GM04503 (cell line): ENCODE measurements at places on chromosomes 1 and 21.

GRCh38 chr1:110750562-110750961 lies 75.8 kb upstream of the KCNA3 start:
- DNase-seq = no peak

- DNase-seq = no peak
Observed at GRCh38 chr1:73611681-73612080, 586.3 kb downstream of the LRRIQ3 start.

GRCh38 chr1:55367273-55367672 lies 152.1 kb upstream of the USP24 start:
- no peak for DNase-seq

GRCh38 chr1:6343506-6344405 lies 49.8 kb downstream of the ACOT7 start:
- DNase-seq = peak; percentile 37

GRCh38 chr21:34189506-34189905 lies 116.1 kb downstream of the MRPS6 start:
- no peak for DNase-seq

GRCh38 chr1:189623336-189623735 lies 854.3 kb downstream of the BRINP3 start:
- DNase-seq = no peak

DNA sequence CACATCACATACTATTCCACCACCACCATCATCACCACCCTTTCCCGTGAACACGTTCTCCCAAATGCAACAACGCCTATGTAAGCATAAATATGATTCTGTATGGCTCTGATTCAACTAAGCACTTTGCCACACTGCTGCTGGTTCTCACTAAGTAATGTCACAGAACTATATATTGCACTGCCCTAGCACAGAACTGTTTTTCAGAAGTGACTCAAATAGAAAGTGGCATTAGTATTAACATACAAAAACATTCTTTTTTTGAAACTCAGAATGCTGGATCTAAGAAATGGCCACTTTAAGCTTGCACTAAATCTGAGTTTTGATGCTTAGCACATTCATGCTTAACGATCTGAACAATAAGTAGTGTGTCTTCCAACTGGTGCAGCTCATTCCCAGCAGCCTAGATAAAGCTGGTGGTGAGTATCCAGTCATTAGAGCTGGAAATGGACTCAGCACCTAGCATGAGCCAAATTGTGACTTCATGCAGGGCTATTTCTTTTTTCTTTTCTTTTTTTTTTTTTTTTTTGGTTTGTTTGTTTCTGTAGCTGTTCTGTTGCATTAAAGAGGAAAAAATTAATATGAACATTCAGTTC lies 46.2 kb upstream of the ZC3H11B start:
- DNase-seq = no peak

DNA sequence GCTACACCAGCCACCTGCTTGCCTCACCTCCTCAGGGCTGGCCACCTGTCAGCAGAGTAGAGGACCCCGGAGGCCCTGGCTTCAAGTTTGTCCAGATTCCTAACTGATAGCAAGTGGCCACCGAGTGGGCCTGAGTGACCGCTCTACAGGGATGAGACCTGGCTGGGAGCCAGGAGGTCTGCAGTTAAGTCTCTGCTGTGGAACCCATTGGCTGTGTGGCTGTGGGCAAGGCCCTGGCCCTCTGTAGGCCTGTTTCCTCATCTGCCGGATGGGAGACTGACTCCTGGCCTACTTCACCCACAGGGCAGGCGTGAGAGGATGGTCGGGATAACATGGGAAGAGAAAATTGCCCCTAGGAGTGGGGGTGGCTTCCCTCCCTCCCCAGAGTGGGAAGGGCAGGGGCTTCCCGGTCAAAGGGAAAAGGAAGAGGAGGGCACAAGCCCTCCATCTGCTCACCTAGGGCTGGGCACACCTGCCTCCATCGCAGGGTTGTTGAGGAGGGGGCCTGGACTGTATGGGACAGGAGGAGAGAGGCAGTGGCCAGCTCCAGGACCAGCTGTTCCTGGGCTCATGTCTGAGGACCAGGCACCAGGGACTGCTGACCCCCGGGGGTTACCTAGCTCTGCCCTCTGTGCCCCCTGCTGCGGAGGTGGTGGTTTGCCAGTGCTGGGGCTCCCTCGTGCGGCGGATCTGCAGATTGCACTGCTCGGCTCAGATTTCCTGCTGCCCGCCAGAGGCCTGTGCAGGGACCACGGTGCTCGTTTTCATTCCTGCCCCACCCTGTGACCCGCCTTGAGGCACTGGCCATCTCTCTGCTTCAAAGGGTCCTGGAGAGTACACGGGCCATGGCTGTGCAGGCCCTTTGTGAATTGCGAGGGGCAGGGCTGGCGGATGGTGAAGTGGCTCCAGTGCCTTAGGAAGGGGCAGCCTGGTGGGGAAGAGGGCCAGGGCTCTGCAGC lies 9.1 kb upstream of the MTFR1L start:
- DNase-seq = no peak

DNA sequence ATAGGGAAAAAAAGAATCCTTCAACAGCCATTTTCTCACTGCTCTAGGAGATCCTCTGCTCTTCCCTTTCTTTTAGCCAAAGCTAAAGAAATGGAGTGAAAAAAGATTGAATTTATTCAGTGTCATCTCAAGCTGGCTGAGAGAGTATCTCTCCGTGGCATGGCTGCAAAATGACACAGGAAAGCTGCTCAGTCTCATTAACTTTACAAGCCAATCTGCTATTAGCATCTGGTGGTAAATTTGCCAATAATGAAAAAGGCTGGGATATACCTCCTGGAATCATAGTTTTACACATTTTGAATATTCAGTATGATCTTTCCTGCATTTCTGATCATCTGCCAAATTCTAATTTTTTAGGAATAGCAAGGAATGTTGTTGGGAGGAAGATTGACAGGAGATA lies 176.8 kb upstream of the CHRM3 start:
- DNase-seq = no peak

GRCh38 chr1:102691592-102692090 lies 416.7 kb downstream of the COL11A1 start:
- no peak for DNase-seq

DNA sequence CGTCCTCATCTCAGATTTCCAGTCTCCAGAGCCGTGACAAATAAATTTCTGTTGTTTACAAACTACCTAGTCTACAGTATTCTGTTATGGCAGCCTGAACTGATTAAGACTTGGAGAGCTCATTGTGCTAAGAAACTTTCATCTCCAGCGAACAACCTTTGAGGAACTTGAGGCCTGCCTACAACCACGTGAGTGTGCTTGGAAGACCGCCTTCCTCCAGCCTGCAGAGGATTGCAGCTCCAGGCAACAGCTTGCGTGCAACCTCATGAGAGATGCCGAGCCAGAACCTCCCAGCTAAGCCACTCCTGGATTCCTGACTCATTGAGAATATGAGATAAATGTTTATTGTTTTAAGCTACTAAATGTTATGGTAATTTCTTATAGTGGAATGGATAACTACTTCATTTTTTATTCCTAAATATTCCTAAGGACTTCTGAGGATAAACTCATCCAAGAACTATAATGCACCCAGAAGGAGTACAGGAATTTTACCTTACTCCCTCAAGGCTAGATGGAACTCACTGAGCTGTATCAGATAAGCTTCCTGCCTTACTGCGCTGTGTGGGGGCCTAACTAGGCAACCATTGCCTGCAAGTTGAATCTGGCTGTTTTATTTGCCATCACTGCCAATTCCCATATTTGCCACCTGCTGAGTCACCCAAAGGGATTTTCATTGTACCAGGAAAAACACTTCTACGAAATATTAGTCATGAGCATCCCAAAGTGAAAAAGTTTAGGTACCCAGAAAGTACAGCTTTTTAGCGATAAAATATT lies 17.6 kb downstream of the FAM177B start:
- peak; percentile 90 for DNase-seq

GRCh38 chr1:215477632-215478031 lies 89.5 kb upstream of the KCTD3 start:
- DNase-seq = no peak

DNA sequence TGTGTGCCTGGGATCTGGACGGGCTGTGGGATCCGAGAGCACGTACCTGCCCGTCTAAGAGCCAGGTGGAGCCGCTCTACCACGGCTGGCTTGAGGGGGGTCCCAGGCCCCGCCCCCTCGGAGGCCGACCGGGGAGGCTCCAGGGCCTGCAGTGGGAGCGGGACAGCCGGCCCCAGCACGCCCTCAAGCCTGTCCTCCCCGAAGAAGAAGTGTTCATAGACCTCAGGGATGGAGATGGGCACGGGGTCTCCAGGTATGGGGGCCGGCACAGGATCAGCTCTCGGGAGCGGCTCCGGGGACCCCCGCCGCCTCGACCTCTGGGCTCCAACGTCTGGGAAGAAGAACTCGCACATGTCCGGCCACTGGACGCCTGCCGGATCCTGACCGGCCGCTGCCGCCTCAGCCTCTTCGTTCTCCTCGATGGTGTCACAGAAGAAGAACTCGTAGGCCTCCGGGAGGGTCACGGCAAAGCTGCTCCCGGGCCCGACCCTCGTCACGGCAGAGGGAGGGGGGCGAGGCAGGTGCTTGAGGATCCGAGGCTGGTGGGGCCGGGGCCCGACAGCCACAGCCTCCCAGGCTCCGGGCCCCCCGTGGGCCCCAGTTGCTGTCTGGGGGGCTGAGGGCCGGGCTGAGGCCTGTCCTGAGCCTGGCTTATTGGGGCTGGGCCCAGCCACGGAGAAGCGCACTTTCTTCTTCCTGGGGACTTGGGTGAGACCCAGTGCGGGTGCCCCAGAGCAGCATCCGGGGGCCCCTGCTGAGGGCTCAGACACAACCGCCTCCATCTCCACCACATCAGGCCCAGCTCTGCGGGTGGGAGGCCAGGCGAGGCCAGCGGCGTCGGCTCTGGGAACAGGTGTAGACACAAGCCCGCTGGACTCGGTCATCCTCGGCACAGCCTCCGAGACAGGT lies 2.8 kb downstream of the PERM1 start:
- no peak for DNase-seq

DNA sequence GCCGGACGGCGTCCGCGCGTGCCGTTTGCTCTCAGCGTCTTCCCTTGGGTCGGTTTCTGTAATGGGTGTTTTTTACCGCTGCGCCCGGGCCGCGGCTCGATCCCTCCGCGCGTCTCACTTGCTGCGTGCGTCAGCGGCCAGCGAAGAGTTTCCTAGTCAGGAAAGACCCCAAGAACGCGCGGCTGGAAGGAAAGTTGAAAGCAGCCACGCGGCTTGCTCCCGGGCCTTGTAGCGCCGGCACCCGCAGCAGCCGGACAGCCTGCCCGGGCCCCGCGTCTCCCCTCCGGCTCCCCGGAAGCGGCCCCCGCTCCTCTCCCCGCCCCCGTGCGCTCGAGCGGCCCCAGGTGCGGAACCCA lies 159.8 kb downstream of the RUNX1 start:
- no peak for DNase-seq
